ENCODE measurements at places on chromosomes 2 and 18.
A peak's percentile ranks its signal among the peaks of the same experiment; 100 is the strongest.

DNA sequence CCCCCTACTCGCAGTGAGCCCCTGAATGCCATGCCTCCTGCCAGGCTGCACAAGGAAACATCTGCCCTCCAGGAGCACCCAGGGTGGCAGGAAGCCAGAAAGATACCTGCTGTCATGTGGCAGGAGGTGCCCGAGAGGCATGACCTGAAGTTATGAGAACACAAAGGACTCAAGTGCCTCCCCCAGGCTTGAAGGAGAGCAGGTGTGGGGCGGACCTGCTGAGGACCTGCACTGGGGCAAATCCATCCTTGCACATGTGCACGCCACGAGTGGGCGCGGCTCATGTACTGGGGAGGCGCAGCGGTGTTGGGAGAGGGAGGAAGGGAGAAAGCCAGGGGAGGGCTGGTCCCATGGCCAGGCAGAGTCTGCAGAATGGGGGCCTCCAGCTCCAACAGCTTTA is 26.9 kb downstream of the SDC1 start:
- no peak for DNase-seq

GRCh38 chr2:207399301-207399700 is 130.5 kb upstream of the CREB1 start:
- DNase-seq, result no peak

GRCh38 chr2:224969095-224969494 is 73.2 kb downstream of the DOCK10 start:
- no peak for DNase-seq

- no peak for DNase-seq
Measured at GRCh38 chr2:7403092-7403775, 486.0 kb downstream of the RNF144A start.

- peak; percentile 77 for DNase-seq
Measured at GRCh38 chr2:31404302-31404701, 10.2 kb downstream of the XDH start.
